ENCODE measurements at places on chromosomes 7 and 10. TPM values are rescaled to one million over a fixed set of nuclear protein-coding genes. Genes with fewer than 3 reads are reported as not detected.

Gene CCM2
- polyA plus RNA-seq: 40.5 TPM

- peak; percentile 35 for DNase-seq
These were observed 51.9 kb upstream of the A1CF start for GRCh38 chr10:50937230-50937907.

DNA sequence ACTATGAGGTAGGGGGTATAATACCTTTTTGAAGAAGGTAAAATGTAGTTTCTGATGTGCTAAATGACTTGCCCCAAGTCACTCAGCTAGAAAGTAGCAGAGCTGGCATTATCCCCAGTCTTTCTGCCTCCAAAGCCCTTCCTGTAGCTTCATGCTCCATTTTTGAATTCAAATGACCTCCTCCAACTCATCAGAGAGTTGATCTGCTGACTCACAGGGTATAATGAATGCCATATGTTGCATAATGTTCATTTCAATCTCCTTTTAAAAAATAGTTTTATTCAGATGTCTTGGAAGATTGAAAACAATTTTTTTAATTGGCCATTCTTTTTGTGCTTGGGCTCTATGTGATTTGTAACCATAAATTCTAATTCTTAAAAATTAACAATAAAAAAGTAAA lies 272.8 kb upstream of the IMMP2L start:
- peak; percentile 81 for DNase-seq

Gene ZDHHC6
- polyA plus RNA-seq: 35.1 TPM

- no peak for DNase-seq
These were observed 205.6 kb downstream of the AUTS2 start for GRCh38 chr7:69803699-69804516.

Gene WIPF3
- 36.0 TPM for polyA plus RNA-seq

Gene UNCX
- polyA plus RNA-seq: not detected

Gene C7orf57
- polyA plus RNA-seq: not detected

GRCh38 chr10:49068209-49068608 lies 47.1 kb downstream of the VSTM4 start:
- DNase-seq: no peak

DNA sequence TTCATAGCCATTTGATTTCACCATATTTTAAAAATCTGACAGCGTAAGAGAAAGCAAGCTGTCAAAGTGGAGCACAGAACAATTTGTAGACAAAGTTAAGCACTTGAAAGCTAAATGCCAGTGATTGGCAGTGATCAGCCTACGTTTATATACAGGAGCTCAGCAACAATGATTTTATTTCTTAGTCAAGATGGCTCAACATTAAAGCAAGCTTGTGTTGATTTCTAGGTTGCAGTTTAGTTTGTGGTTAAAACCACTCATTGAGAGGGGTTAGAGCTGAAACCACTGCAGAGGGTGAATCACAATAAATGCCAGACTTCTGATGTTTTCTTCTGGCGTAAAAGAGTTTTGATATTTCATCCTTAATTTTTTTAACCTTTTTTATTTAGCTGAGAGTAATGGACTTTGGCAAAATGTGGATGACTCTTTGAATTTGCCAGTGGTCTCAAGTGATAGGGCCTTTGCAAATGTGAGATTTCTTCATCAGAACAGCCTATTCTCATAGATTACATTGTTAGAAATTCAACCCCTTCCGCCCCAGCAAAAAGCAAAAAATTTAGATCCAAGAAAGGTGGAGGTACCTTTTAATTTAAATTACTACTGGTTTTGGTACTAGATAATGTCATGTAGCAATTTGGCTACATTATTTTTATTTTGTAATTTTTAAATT lies 73.8 kb downstream of the SHOC2 start:
- no peak for DNase-seq

DNA sequence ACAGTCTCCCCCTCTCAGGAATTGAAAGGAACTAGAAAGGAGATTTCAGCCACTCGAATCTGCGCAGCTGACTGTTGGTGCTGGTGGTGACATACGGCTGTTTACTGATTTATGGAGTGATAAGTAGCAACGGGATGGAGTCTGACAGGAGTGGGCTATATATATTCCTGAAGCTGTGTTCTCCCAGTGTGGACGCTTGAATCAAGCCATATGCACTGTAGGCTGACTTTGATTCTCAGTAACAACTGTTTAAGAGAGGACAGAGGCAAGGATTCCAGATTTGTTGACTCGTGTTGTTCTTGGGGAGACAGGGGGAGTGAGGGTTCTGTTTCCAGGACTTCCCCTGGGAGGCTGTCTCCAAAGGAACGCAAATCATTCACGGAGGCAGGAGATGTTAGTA lies 260.1 kb upstream of the AUTS2 start:
- DNase-seq: peak; percentile 55

Gene PDE6C
- 2.2 TPM for polyA plus RNA-seq
